ENCODE measurements at places on chromosomes 16 and 17.

- DNase-seq, result no peak
These were observed 4.9 kb downstream of the TMED6 start for GRCh38 chr16:69346683-69347082.

DNA sequence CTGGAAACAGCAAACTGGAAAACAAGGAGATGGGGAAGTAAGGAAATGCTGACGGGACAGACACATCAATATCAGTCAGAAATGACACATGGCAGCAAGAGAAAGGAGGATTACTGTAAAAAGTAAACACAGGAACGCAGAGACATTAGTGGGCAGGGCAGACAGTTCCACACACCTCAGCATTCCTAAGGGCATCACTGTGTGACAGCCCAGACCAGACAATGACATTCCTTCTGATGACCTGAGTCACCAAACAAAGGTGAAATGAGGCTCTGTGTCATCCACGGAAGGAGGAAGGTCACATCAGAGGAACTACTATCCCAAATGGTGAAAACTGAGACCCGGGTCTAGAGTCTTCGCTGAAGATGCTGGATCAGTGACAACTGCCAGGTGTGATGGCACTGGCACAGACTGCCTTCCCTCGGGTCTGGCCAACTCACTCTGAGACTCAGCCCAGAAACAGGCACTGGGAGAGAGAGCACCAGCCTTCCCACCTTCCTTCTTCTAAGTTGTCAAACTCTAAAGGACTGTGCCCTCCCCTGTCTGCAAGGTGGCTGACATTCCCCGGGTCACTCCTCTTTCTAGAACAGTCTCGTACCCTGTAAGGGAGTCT, 36.7 kb downstream of the TK2 start:
- no peak for DNase-seq

DNA sequence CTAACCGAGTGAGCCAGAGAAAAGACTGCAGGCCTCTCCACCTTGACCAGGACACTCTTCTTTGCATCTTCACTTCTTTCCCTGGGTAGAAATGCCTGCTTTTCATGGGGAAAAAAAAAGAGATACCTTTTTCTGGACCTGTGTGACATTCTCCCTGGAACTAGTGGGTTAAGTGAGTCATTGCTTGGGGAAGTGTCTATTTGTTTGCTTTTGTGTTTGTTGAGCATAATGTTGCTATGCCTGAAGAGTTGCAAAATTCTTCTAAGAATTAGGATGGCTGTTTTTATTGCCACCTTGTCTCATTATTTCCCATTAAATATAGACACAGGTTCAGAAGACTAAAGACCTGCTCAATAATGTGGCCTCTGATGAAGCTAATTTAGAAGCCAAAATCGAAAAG, 18.8 kb downstream of the CLUAP1 start:
- no peak for DNase-seq

DNA sequence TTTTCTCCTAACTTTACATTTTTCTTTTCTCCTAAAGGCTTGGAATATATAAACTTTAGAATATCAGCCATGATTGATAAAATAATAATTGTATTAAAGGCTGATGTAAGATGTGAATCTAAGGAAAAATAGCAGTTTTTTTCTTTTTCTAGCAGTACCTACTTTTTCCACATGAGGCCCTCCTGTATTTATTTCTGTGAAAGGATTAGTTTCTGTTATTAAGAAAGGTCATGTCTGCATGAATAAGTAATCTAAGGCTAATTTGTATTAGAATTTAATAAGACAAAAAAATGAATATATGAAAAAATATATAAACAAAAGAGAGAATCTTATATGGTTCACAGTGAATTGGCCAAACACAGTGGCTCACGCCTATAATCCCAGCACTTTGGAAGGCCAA, 85.3 kb downstream of the STXBP4 start:
- DNase-seq, result no peak

GRCh38 chr17:41451154-41451728, 10.5 kb upstream of the KRT38 start:
- no peak for DNase-seq

DNA sequence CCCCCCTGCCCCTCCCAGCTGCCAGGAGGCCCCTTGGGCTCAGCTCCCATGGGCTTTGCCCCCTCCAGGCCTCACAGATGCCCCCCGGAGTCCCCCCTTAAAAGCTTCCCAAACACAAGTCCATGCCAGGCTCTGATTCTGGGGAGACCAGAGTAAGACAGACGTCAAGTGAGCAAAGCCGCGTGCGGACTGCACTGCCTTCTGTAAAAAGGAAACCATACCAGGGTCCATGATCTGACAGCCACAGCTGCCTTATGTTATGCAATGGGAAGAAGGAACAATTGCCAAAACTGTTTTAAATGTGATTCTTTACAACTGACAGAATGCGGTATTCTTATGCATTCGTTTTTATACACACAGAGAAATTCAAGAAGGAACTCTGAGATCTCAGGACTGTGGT, 17.9 kb upstream of the HEXD start:
- DNase-seq, result no peak

DNA sequence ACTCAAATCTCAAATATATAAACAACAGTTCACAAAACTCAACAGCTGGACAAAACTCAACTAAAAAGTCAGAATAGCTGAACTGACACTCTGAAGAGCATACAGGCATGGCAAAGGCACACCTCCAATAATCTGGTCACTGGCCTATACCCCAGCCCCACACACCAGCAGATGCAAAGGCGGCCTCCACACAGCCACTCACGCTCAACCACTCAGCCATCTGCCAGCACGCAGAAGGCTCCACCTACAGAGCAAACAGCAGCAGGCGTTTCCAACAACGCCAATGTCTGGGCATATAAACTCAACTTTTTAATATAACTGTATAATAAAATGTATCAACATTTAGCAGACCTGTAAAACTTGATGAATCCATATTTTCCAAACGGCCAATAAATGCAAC, 17.2 kb downstream of the USP7 start:
- DNase-seq, result no peak

- no peak for DNase-seq
These were observed 4.9 kb upstream of the ACTG1 start for GRCh38 chr17:81517339-81518112.

DNA sequence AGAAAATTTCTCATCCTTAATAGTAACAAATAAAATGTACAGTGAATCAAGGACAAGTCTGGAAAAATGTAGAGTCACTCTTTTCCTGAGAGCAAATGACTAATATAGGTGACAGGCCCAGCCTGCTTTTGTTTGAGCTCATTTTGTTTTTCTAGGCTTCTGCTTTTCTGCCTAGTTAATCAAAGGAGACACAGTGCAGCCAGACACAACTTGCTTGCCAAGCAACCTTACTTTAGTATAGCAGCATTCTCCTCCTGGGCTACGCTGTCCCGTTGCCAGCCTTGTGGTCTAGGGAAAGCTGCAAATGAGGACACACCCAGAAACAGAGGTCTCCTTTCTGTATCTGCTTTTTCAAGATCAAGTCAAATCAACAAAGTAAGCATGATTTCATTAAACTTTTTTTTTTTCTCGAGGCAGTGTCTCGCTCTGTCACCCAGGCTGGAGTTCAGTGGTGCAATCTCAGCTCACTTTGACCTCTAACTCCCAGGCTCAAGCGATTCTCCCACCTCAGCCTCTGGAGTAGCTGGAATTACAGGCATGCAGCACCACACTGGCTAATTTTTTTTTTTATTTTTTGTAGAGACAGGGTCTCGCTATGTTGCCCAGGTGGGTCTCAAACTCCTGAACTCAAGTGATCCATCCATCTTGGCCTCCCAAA, 17.2 kb downstream of the GINS3 start:
- no peak for DNase-seq

GRCh38 chr16:30697264-30698138, 1.5 kb upstream of the SRCAP start:
- DNase-seq, result no peak

DNA sequence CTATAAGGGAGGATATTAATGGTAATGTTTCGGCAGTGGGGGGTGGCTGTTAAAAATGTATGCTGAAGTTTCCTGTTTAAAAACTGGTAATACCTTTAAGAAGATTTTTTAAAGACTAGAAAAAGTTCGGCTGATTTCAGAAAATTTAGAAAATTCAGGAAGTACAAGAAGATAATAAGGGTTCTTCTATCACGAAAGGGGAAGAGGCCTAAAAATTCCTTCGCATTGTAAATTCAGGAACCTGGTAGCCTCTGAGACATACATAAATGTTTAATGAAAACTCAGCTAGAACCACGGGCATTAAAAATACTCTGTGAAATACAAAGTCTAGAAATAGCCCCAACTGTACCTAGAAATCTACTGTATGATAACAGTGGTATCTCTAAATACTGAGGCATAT, 181.2 kb downstream of the PARN start:
- no peak for DNase-seq

DNA sequence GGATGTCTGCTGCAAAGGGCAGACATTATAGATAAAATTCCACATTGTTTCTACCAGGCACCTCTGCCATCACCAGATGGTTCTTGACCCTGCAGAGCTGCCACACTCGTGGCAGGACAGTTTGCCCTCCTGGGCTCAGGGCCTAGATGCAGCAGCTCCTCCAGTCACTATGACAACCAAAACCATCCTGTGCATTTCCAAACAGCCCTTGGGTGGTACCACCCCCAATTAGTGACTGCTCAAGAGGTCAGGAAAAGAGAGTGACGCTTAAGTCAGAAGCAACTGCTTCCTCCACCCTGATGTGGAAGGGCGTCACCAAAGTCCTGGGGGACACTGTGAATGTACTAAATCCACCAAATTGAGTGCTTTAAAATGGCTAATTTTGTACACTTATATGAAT, 109.2 kb downstream of the C16orf95 start:
- no peak for DNase-seq

DNA sequence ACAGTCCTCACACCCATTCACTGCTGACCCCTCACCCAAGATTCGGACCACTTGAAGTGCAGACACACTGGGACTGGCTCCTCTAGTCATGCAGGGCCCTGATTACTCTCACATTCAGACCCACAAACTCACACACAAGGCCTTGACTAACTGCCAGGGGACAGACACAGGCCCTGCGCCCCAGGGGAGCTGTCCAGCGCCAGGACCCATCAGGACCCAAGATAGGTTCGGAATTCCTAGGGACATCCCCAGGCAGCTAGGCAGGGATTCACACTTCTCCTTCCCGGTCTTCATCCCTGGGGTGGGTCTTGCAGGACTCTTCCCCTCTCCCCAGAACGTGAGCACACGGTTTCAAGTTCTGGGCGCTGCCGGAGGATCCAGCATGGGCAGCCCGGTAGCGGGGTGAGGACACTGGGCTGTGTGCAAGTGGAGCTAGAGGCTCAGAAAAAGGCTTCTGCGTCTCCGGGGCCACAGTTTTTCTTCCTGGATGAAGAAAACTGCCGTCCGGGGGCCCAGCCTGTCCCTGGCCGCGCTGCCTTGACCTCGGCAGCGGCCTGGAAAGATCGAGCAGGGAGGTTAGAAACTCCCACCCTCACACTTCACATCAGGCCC, 1.6 kb downstream of the SEZ6 start:
- no peak for DNase-seq

GRCh38 chr16:65124212-65124548, 2.3 kb upstream of the CDH11 start:
- no peak for DNase-seq

DNA sequence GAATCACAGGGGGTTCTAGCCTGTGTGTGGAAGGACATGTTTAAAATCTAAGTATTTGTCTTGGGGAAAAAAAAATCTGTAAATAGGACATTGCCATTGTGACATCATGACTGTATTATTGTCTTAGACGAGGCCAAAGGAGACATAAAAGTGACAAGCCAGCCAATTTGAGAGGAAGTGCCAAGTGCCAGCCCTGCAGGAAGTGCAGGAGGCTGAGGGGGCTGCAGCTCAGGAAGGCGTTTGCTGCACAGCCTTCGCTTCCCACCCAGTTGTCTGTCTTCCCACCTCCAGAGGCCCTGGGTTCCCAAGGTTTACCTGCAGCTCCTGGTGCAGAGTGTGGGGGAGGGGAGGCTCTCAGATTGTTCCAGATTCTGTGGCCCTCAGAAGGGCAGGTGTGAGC, 1.3 kb downstream of the ADCY7 start:
- no peak for DNase-seq

DNA sequence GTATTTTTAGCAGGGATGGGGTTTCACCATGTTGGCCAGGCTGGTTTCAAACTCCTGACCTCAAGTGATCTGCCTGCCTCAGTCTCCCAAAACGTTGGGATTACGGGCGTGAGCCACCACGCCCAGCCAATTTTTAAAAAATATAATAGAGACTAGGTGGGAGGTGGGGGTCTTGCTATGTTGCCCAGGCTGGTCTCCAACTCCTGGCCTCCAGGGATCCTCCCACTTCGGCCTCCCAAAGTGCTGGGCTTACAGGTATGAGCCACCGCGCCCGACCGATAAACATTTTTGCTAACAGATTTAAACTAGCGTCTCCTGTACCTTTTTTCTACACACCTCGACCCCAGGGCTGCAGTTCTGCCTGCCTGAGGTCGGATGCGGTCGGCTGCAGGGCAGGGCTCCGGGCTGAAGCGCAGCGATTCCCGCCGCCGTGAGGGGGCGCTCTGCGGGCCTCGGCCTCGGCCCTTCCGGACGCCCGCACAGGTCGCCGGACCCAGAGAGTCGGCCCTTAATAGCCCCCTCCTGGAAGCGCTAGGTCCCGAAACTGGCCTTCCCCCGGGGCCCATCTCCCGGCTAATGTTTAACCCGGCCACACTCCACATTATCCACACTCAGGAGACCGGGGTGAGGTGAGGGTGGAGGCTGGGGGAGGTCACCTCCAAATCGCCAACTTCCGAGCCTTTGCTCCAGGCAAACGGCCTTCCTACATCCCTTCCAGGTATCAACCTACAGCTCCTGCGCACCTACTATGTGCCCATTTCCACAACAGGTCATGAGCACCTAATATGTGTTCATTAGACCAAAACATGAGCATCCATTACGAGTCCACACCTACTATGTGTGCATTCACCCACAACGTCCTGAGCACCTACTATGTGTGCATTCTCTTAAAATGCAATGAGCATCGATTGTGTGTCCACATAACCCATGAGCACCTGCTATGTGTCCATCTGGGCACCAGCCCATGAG, 2.0 kb upstream of the GLIS2 start:
- DNase-seq, result no peak
